Midbrain (tissue), 1 donor: ENCODE measurements at places on chromosomes 2 and 18.
A peak's percentile ranks its signal among the peaks of the same experiment; 100 is the strongest.

DNA sequence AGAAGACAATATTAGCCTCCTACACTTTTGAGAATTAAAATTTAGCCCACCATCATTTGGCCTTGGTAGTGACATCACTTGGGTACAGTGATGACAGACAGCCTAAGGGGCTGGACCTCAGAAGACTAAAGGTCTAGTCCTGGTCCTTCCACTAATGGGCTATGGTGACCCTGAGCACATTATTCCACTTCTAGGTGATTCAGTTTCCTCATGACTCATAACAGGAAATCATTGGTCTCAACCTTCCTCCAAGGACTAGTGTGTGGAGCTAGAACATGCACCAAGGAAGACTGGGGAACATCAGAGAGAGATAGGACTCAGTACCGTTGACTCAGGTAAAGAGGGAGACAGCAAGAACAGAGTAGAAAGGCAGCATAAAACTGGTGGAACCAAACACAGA lies 64.0 kb downstream of the TFCP2L1 start:
- DNase-seq: no peak

DNA sequence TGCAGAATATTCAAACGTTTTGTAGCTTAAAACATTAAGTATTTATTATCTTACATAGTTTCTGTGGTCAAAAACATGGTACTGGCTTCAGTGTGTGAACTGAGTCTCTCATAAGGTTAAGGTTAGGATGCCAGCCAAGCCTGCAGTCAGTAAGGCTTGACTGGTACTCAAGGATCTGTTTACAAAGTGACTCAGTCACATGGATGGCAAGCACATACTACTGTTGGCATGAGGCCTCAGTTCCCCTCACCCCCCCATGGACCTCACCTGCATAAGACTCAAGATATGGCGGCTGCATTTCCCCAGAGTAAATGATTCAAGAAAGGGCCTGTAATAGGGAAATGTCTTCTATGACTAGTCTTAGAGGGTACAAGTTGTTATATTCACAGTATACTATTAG lies 1167.5 kb downstream of the DPP10 start:
- no peak for DNase-seq

GRCh38 chr2:28096421-28096820 lies 205.9 kb downstream of the BABAM2 start:
- no peak for DNase-seq

- no peak for DNase-seq
These were observed 197.6 kb downstream of the BCL11A start for GRCh38 chr2:60355849-60356261.

GRCh38 chr2:73837847-73838585 lies 9.3 kb downstream of the STAMBP start:
- DNase-seq: peak; percentile 16

- no peak for DNase-seq
These were observed 337.6 kb upstream of the FIGN start for GRCh38 chr2:164073101-164074074.

GRCh38 chr18:37403100-37403781 lies 162.4 kb downstream of the CELF4 start:
- no peak for DNase-seq

DNA sequence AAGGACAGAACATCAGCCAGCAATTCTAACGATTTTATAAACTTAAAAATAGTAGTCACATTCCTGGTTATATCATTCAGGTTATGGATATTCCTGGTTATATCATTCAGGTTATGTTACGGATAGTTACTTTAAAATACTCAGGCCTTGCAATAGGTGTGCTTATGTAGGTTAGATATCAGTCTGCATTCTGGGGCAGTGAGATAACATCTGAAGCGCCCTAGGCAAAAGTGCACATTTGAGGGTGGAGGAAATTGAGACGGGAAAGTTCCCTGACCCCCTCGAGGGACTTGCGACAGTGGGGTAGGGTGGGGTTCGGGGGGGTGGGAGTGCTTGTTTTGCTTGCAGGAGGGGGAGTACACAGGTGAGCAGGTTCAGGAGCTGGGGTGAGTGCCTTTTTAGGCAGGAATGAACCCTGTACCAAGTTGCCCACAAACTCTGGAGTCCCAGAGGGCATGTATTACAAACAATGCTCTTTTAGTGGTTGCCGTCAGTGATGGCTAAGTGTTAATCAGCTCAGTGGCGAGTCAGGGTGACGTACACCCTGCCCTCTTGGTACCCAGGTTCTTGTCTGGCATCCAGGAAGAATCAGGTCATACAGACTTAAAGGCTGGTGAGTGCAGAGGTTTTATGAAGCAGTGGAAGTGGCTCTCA lies 31.8 kb downstream of the CREG2 start:
- no peak for DNase-seq

- no peak for DNase-seq
These were observed 295.2 kb downstream of the SRBD1 start for GRCh38 chr2:45315861-45316260.

DNA sequence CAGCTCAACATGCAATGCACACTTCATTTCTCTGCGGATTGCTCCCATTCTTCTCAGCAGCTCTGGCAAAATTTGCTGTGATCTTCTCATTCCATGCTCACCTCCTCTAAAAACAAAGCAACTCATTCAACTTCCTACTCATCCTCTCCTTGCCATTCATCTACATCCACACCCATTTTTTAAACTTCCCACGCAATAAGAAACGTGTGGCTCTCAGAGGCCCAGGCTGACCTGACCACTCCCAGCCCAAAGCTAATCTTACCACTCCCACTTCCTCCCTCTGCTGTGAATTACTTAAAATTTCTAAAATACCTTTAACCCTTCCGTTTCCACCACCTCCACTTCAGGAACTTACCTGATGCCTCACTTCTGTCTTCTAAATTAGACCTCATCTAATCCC lies 15.2 kb downstream of the ABCB11 start:
- no peak for DNase-seq

GRCh38 chr2:160334028-160334741 lies 134.1 kb upstream of the ITGB6 start:
- DNase-seq: no peak

DNA sequence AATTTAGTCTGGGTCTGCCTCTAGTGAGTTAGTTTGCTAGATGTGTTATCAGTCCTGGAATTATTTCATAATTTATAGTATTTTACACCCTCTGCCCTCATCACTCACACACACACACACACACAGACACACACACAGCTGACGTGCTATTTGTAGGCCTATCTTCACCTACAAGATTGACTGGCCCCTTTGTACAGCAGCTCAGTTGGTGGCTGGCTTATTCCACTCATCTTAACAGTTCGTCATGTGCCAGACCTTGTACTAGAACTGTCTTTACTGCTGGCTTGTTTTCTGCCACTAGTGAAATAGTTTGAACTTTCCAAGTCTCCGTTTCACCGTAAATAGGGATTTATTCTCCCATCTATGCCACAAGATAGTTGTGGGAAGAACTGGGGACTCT lies 21.3 kb downstream of the CENPO start:
- DNase-seq: no peak

- no peak for DNase-seq
These were observed 58.7 kb downstream of the SNORC start for GRCh38 chr2:232928551-232929302.

DNA sequence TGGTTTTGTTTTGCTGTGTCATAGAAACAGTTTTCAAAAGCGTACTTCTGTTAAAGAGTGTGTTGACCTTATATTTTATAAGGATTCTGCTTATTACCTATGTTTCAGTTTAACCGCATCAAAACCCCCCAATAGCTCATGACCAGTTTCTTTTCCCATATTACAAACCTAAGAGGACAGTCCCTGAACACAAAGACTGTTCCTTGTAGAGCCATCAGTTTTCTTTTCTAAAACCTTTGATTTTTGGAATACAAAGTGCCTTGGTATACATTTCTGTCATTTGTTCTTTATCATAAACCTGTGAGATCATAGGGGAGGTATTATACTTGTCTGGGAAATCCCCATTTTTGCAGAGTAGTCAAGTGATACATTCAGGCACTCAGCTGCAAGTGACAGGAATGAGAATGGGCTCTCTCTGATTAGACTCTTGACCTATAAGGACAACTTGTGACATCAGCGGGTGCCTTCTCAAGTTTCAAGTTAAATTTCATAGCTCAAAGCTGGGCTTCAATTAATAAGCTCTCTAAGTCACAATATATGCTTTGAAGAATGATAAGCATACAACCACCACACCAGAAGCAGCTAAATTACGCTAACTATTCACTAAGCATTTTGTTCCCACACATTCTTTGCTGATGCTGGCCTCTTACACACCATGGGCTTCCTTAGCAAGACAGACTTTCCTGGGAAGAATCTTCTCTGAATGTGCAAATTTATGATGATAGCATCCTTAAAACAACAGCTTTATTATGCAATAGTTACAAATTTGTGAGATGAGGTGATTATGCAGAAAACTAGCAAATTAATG lies 97.5 kb upstream of the CD302 start:
- no peak for DNase-seq

GRCh38 chr2:187107001-187107400 lies 258.0 kb upstream of the ZSWIM2 start:
- DNase-seq: no peak

- DNase-seq: no peak
These were observed 1374.1 kb upstream of the NXPH2 start for GRCh38 chr2:140154271-140154670.

DNA sequence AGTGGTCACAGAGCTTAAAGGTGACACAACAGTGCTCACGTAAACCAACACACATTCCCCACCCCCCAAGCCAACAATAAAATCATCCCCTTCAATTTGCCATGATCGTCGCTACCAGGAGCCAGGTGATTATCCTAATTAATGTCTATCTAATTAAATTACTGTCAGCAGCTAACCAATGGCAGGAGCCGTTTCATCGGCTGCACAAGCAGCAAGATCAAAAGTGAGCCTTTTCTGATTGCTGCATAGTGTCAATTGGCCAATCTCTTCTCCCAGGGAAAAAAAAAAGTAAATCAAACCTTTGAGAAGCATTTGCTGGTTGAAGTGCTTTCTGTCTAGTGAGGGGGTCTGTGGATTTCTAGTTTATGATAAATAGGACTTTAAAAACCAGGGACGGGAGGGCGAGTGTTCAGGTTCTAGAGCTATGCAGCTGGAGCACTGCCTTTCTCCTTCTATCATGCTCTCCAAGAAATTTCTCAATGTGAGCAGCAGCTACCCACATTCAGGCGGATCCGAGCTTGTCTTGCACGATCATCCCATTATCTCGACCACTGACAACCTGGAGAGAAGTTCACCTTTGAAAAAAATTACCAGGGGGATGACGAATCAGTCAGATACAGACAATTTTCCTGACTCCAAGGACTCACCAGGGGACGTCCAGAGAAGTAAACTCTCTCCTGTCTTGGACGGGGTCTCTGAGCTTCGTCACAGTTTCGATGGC lies at the start of gene TBR1:
Gene TBR1 (plus strand): TSS at position 311 of the 721 bp plus-strand sequence. CDS start 114 bp downstream, at position 425.
- no peak for DNase-seq

- DNase-seq: no peak
These were observed 99.8 kb upstream of the ZEB2 start for GRCh38 chr2:144619760-144620159.

DNA sequence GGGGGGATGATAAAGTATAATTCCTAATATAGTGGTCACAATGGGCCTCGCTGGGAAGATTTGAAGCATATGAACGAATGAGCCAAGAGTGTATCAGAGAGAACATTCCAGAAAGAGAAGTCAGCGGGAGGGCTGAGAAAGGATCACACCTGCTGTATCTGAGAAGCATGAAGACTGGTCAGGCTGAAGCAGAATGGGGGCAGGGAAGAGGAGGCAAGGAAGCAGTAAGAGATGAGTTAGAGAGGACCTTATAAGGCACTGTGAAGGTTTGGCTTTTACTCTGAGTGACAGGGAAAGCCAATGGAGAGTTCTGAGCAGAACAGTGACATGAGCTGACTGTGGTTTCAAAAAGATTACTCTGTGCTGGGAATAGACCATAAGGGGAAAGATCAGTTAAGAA lies 73.5 kb downstream of the CHN1 start:
- no peak for DNase-seq

DNA sequence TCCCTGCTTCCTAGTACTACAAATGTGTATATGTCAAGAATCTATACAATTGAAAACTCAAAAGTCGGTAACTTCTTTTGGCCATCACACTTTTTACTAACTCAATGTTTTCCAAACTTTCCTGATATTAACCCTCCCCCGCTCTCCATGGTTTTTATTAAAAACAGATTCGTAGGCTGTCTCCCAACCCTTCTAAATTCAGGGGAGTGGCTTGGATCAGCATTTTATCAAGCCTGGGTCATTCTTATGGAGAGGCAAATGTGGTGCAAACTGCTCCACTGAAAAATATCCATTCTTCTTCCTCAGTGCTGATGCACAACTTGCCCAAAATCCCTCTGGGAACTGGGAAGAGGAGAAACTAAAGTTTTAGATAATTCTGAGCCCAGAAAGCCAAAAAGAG lies 134.2 kb downstream of the RIF1 start:
- DNase-seq: no peak

GRCh38 chr18:62023536-62023935 lies 130.7 kb upstream of the RNF152 start:
- DNase-seq: no peak

DNA sequence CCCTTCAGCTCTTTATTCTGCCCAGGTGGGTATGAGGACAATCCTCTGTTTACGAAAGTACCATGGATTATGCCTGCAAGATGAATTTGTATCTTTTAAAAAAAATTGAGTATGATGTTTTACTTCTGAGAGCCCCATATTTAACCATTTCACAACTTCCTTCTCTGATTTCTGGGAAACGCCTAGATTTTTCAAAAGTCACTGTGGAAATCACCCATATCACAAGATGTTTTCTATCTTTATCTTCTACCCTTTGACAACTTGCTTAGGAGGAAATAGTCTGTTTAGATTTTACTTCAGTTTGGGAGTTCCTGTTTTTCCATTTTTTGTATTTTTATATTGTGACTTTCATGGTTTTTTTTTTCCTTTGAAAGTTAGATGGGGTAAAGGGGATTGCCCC lies 53.0 kb downstream of the ICOS start:
- DNase-seq: no peak

DNA sequence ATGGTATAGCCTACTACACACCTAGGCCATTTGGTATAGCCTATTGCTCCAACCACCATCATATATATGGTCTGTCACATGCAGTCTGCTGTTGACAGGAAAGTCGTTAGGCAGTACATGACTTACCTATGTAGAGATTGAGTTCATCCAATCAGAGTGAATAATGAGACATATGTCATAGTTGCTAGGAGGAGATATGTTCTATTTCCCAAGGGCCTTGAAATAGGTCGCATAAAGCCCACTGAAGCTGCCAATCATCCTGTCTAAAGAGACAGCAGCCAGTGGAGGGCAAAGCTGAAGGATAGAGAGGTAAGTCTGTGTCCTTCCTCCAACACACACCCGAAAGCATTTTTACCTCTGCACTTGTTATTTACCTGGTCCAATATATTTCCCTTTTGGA lies 263.4 kb downstream of the PTPRM start:
- DNase-seq: no peak
